AG04449 (cell line): ENCODE measurements at places on chromosomes 2 and 18.

GRCh38 chr2:147433822-147434221, 411.0 kb upstream of the ACVR2A start:
- DNase-seq, result no peak

GRCh38 chr2:169509955-169510354, 453 bp downstream of the KLHL41 start:
- no peak for DNase-seq

DNA sequence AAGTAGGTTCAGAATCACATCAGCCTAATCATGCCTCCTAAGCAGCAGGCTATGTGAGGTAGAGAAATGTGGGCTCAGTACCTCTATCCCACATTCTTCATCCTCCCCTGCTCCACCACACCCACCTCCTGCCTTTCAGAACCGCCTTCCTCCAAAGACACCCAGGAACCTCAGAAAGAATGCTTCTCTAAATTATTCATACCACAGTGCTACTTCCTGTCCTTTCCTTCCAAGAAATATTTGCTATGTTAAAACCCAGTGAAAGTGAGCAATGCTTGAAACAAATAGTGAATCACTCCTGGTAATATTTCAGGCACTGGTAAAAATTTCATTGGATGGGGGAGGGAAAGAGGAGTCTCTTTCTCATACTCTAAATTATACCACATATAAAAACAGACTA, 24.0 kb upstream of the CREB1 start:
- no peak for DNase-seq

DNA sequence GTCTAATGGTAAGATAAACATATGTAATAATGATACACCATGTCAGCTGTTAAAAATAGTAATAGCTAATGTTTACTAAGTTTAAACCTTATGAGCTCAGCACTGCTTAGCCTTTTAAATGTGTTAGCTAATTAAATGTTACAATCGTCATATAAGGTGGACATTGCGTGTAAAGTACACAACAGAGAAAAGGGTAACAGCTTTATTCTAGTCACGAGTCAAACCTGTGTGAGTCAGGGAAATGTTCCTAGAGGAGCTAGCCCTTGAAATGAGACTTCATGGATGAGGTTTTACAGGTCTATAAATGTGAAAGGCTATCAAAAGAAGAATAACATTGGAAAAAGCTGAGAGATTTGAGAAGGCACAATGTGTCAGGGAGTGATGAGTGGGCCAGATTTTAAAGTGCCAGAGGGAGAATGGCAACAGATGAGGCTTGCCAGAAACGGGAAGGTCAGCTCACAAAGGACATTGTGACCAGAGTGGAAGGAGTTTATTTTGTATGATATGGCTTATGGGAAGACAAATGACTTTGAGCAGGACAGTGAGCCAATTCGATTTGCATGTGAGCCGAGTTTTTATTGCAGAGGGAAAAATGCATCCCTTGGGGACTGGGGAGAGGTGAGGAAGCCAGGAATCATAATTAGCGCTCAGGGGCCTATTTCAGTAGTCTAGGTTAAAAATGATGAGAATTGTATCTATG, 276.3 kb downstream of the CTNNA2 start:
- no peak for DNase-seq

DNA sequence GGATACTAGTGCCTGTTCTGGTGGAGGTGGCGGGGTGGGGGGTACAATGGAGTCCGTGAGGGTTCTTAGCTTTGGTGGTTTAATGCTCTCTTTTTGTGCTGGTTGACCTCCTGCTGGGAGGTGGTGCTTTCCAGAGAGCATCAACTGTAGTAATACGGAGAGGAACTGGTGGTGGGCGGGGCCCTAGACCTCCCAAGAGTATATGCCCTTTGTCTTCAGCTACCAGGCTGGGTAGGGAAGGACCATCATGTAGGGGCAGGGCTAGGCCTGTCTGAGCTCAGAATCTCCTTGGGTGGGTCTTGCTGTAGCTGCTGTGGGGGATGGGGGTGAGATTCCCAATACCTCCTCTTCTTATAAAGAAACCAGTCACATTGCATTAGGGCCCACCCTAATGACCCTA, 27.1 kb downstream of the CAMKMT start:
- no peak for DNase-seq

GRCh38 chr2:69353360-69353759, 33.7 kb downstream of the GFPT1 start:
- DNase-seq, result no peak
